ENCODE measurements at places on chromosomes 4 and X.

DNA sequence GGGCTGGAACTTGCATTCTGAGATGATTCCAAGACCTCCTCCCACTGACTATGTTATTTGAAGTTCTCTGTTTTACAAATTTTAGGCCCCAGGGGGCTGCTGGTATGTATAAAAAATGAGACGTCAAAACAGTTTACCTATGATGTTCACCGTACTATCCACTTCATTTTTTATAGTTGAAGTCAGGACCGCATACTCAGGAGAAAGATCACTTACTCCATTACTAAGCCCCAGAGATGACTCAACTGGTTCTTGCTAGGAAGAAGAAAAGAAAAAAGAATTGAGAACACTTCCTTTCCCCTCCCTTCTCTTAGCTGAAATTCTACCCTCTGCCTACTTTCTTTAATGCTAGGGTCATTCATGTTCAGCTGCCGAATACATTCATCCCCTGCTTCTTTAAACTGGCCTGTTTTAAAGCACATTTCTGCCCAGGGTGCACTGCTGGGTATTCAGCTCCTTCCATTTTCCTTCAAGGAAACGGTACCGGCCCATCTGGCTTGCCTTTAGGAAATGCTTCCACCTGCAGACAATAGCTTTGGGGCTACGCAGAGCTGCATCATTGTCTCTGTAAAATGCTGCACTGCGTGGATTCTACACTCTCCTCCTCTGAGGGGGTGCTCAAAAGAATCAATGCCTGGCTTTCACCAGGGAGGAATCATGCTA lies 66.2 kb downstream of the IRF2 start:
- no peak for DNase-seq

- no peak for DNase-seq
Measured at GRCh38 chr4:178665916-178666315, 1223.7 kb upstream of the AGA start.

DNA sequence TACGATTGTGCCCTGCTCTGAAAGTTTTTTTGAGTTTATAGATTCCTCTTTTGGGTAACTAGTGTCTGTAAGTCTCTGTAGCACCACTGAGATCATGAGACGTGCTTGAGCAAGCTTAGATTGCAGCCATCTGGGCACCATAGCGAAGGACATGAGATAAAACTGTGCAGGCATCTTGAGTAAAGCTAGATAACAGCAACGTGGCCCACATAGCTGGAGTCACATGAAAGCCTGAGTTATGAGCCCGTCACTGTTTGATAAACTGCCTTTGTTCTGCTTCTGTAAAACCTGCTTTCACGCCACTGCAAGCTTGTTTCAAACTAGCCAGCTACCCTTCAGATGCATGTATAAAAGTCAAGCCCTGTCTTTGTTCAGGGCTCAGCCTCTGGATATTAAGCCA lies 359.1 kb upstream of the CXorf51A start:
- no peak for DNase-seq

DNA sequence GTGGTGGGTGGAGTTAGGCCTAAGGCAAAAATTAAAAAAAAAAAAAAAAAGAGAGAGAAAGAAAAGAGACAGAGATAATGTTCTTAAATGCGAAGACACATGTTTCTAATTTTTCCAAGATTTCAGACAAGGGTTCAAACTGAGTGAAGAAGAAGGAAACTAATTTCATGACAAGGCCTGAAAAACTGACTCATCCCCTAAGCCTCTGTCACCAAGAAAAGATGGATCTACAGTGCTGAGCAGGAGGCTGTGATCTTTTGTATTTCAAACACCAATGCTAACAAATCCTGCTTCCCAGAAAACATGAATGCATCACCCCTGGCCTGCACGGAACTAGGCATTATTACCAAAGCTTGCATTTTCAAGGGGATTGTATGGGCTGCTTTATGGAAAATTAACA lies 75.3 kb downstream of the PPARGC1A start:
- DNase-seq, result no peak

DNA sequence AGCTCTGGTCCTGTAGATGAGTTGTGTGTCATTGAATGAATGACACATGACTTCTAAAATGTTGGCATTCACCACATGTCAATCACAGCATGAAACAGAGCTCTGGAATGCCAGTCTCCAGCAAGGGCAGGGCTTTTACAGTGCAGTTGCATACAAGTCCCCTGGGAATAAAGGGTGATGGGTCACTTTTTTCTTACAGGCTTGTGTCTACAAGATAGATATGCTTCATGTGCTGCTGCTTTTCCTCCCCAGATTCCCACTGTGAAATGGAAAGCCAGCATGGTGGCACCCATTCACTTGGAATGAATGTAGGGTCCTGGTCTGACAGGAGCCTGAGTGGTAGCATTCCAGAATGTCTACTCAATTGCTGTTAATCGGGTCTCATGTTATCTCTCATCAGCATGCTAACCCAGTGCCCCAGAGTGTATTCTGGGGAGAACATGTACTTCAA lies 159.1 kb upstream of the KIT start:
- DNase-seq, result peak; percentile 26

GRCh38 chrX:148534291-148534690 lies 33.9 kb downstream of the AFF2 start:
- no peak for DNase-seq

DNA sequence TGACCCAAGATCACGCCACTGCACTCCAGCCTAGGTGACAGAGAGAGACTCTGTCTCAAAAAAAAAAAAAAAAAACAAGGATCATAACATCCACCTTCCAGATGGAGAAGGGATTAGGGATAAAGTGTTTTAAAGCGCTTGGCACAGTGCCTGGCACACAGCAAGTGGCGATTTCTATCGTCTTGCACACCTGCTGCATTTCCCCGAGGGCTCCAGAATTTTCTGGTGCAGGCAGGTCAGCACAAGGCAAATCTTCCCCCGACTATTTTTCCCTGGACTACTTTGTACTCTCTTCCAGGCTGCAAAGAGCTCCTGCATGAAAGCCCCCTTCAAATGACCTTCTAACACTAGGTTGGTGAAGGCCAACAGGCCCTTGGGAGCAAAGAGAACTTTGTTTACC lies 57.3 kb downstream of the APBB2 start:
- no peak for DNase-seq

- DNase-seq, result no peak
Measured at GRCh38 chr4:5387457-5387856, 320.9 kb downstream of the EVC2 start.

DNA sequence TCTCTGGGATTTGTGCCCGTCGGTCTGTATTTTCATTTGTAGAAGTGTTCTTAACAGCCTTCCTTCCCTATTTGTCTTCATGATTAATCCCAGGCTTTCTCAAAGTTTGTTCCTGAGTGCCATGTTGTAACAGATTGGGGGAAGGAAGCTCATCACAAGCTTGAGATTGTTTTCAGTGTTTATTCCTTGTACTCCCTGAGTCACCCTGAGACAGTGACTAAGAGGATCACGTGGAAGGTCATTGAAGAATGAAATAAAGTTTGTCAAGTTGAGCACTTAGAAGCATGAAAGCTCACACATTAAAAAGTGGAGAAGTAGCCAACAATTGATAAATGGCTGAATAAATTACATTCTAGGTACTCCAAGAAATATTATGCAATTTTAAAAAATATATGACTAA lies 153.5 kb upstream of the FAM241A start:
- peak; percentile 54 for DNase-seq

DNA sequence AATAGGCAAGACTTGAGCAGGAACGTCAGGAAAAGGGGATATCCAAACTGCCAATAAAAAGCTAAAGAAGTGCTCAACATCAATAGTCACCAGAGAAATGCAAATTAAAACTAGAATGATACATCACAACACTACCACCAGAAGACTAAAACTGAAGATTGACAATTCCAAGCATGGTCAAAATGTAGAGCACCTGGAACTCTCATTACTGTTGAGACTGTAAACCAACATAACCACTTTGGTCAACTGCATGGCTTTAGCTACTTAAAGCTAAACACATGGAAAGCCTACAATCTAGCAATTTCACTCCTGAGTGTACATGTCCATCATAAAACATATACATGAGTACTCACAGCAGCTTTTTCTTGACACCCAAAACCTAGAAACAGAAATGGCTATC lies 107.4 kb downstream of the ADGRA3 start:
- DNase-seq, result no peak

DNA sequence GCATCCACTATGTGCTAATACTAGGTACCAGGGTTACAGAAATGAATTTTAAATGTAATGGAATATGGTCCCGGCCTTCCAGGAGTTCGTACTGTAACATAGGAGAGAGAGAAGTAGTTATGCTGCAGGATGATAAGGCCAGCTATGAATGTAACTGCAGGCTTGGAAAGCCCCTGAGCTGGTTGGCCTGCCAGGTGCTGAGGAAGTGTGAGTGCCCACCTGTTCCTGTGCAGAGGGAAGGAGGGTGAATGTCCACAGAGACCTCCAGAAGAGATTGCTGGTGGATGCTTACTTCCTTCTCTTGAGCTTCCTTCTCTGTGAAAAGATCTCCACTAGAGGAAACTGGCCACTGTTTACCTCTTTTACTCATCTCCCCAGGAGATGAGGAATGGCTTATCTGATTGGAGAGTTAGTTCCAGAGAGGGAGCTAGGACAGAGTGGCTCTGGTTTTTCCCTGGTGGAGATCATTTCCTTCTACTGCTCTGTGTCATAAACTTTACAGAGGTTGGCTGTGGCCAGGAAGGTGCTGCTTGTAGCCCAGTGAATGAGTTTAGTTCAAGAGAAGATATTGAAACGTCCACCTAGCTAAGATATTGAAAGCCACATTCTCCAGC lies 114.0 kb upstream of the LNX1 start:
- DNase-seq, result no peak

- no peak for DNase-seq
Measured at GRCh38 chr4:74114234-74114633, 15.2 kb upstream of the CXCL2 start.

DNA sequence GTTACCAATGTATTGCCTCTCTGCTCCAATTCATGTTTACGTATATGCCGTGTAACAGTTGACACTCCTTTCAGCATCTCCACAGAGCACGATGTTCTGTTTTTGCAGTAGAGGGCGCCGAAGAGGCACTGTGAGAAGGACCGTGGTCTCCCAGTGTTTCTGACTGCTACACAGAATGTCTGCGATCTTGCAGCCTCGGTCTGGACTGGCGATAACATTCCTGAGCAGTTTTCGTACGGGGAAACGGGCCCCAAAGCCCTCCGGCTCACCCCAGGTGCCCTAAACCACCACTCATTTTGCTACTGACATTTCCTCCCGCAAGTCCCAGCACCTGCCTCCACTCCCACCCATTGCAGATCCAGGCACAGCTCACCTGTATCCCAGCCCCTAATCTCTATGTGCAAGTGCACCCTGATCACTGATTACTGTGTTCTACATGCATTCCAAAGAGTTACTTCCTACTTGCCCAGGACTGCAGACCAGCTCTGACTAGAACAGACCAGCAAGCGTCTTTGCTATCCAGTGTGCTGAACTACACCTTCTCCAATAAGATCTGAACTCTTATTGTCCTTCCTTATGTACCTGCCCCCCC lies 12.4 kb upstream of the NFXL1 start:
- DNase-seq, result peak; percentile 49

- no peak for DNase-seq
Measured at GRCh38 chr4:87227751-87228151, 7.3 kb upstream of the KLHL8 start.

GRCh38 chr4:118826723-118827444 lies 9.0 kb downstream of the SEC24D start:
- no peak for DNase-seq

GRCh38 chr4:88859191-88859812 lies 161.7 kb upstream of the NAP1L5 start:
- DNase-seq, result no peak

DNA sequence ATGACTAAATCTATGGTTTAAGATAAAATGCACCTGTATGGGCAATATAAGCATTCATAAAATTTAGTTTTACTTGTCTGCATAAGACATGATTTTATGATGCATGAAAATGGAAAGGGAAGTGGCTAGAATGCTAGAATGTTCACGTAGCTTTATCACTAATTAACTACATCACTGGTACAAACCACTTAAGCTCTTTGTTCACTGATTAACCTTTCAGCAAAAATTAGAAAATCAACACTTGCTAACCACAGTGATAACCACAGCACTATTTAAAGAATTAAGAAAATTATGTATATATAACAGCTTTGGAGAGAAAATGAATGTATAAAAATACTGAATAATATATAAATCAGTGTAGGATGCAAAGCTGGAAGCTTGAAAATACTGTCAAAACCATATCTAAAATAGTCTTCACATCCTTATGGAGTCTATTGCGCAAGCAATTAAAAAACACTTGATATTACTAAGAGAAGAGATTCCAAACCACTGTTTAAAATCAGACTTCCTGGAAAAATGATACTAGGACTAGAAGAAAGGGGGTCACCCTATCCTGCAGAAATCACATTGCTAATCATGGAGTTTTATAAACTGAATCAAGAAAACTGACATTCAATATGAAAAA lies 51.9 kb downstream of the EFHC2 start:
- DNase-seq, result no peak

DNA sequence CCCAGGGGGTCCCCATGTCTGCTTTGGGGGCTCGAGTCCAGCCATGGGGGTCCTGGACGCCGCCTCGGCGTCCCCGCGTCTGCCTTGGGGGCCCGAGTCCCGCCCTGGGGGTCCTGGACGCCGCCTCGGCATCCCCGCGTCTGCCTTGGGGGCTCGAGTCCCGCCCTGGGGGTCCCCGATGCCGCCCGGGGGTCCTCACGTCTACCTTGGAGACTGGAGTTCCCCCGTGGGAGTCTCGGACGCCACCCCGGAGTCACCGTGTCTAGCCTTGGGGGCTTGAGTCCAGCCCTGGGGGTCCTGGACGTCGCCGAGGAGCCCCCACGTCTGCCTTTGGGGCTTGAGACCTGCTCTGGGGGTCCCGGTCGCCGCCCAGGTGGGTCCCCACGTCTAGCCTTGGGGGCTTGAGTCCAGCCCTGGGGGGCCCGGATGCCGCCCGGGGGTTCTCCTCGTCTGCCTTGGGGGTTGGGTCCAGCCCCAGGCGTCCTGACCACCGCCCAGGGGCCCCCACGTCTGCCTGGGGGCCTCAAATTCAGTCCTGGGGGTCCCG lies 1.1 kb upstream of the GTPBP6 start:
- no peak for DNase-seq

DNA sequence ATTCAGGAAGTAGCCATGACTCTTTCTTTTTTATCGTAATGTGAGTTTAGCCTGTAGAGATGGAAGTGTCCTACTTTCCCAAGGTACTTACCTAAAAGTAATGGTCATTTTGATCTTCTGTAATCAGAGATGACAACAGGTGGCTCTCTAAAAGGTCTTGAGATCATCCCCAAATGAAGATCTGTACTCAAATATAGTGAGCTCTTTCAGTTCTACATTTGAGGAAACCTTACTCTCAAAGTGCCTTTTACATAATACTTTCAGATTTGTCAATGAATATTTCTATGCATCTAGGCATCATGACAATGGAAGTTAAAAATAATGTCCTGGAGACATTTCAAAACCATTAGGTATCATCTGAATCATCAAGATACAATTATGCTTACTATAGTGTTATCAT lies 17.2 kb upstream of the MND1 start:
- no peak for DNase-seq

DNA sequence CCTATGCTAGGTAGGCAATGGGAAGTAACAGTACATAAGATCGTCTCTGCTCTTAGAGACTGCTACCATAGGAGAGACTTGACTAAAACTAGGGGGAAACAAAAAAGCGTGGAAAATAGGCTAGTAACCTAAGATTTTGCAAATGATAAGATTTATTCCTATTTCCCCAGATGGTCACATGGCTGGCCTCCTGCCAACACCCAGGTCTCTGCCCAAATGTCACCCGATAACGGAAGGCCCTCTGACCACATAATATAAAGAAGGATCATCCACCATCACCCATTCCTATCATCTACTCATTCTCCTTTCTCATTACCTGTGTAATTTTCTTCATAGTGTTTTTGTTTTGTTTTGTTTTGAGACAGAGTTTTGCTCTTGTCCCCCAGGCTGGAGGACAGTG lies 4.7 kb downstream of the LAMP2 start:
- DNase-seq, result no peak

GRCh38 chr4:114606245-114606644 lies 7.6 kb downstream of the UGT8 start:
- DNase-seq, result no peak

All from NCI-H460 (cell line).